Purkinje cell (primary cell): ENCODE measurements at places on chromosomes 2 and 18. TPM values are rescaled to one million over a fixed set of nuclear protein-coding genes. Genes with fewer than 3 reads are reported as not detected.

Gene CROCC2
- not detected in 2 replicates for polyA plus RNA-seq

Gene PTPRM
- 887 and 1,062 TPM in 2 replicates for polyA plus RNA-seq

Gene TBR1
- polyA plus RNA-seq, result 16.6 TPM in 1 of 2 replicates, not detected in the other

Gene DSG3
- polyA plus RNA-seq, result 0.04 and 0.08 TPM in 2 replicates

Gene FOXD4L1
- not detected in 2 replicates for polyA plus RNA-seq

Gene CD207
- polyA plus RNA-seq, result not detected in 2 replicates

Gene BOLL
- 0.46 and 1.8 TPM in 2 replicates for polyA plus RNA-seq

Gene GBX2
- polyA plus RNA-seq, result 0.52 TPM in 1 of 2 replicates, not detected in the other

Gene SULT1C3
- polyA plus RNA-seq, result not detected in 2 replicates

Gene NEU4
- polyA plus RNA-seq, result not detected in 2 replicates

Gene SUMO1
- 475 and 567 TPM in 2 replicates for polyA plus RNA-seq

Gene PLEKHH2
- polyA plus RNA-seq, result 15.9 and 19.2 TPM in 2 replicates

Gene FHL2
- 25.2 TPM in 1 of 2 replicates, not detected in the other for polyA plus RNA-seq
